ENCODE measurements at places on chromosomes 6 and 20.

- DNase-seq, result no peak
- no peaks in the 10 kb centered on the region for H3K4me1 ChIP-seq
- H3K27me3 ChIP-seq, result no peaks in the 10 kb centered on the region
- H3K36me3 ChIP-seq, result no peaks in the 10 kb centered on the region
- no peak overlapping the region for H3K4me3 ChIP-seq
Measured at GRCh38 chr6:12592634-12593033, 123.9 kb upstream of the PHACTR1 start.

DNA sequence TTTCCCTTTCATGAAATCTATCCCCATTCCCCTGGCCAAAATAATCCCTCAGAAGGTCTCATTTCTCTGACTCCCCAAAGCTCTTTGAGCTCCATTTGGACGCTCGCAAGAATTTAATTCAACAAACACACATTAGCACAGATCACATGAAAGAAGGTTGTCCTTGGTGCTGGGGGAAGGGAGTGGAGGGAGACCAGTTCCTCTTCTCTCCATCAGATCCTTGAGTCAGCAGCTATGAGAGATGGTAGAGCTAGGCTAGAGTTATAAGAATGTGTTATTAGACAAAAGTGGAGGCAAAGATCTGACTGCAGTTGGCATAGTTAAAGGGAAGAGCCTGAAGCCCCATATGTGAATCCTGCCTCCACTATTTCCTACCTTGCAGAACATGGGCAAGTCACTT, 184.2 kb upstream of the CDYL start:
- H3K27me3 ChIP-seq, result peaks cover 12% of the 10 kb centered on the region
- no peaks in the 10 kb centered on the region for H3K4me1 ChIP-seq
- H3K27ac ChIP-seq, result no peak overlapping the region
- H3K36me3 ChIP-seq, result no peaks in the 10 kb centered on the region

DNA sequence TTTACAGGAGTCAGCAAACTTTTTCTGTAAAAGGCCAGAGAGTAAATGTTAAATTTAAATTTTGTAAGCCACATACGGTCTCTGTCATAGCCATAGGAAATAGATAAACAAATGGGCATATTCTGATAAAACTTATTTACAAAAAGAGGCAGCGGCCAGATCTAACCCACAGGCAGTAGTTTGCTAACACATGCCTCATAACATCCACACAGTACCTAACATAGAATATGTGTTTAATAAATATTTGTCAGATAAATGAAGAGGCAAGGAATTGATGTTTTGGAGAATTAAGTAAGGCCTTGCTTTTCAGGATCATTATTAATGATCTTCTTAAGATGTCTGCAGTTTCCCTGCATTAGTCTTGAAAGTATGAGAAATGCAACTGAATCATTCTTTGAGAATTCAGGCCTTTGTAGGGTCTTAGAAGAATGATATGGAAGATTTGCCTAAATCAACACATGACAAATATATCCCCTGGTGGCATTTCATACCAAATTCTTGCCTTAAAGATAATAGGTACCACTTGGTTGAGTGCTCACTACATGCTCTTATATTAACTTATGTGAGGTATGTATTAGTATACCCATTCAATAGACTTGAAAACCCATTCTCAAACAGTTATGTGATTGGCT, 39.3 kb upstream of the TRAM2 start:
- peaks cover 6% of the 10 kb centered on the region for H3K4me1 ChIP-seq
- DNase-seq, result no peak
- no peaks in the 10 kb centered on the region for H3K36me3 ChIP-seq
- H3K27ac ChIP-seq, result no peak overlapping the region

GRCh38 chr6:80508885-80509630, 402.6 kb downstream of the BCKDHB start:
- no peaks in the 10 kb centered on the region for H3K27me3 ChIP-seq
- no peak overlapping the region for H3K4me3 ChIP-seq
- DNase-seq, result no peak

DNA sequence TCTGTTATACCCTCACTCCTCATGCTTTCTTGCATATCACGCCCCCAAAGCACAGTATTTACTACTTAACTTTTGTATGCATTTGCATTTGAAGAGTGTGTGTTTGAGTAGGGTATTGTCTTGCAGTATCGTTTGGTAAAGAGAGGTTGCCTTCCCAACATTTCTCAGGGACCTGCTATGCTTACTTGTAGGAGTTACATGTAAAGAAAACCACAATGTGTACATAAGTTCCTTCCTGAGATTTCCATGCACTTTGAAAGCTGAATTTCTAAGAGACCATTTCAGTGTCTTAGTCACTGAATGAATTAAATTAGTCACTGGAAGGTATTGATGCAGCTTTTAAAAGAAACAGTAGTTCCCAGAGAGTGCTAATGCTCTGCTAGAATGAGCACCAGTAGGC, 159.3 kb upstream of the LAMA2 start:
- no peak overlapping the region for H3K27ac ChIP-seq
- no peaks in the 10 kb centered on the region for H3K4me1 ChIP-seq
- H3K4me3 ChIP-seq, result no peak overlapping the region
- no peak for DNase-seq

DNA sequence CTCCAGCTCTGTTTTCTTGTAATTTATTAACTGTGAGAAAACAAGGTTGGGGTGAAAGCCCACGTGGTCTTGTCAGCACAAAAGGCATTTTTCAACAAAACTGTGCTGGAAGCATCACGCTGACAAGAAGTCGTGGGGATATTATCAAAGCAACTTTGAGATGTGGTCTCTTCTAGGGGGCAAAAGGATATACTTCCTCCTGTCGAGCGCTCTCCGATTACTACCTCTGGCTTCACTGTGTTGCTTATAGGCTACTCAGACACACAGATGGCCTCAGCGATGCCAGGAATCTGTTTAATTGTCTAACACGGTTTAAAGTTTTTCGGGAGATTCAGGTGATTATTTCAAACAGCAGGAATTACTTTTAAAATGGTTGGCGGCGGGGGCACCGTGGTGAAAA, 275.9 kb upstream of the SOX4 start:
- DNase-seq, result no peak
- no peak overlapping the region for H3K27ac ChIP-seq
- no peaks in the 10 kb centered on the region for H3K36me3 ChIP-seq
- no peaks in the 10 kb centered on the region for H3K4me1 ChIP-seq
- no peak overlapping the region for H3K4me3 ChIP-seq

- no peak overlapping the region for H3K27ac ChIP-seq
- no peak overlapping the region for H3K4me3 ChIP-seq
- no peaks in the 10 kb centered on the region for H3K4me1 ChIP-seq
- DNase-seq, result no peak
- H3K27me3 ChIP-seq, result no peaks in the 10 kb centered on the region
- no peaks in the 10 kb centered on the region for H3K36me3 ChIP-seq
Measured at GRCh38 chr6:38460186-38460585, 179.5 kb downstream of the BTBD9 start.

DNA sequence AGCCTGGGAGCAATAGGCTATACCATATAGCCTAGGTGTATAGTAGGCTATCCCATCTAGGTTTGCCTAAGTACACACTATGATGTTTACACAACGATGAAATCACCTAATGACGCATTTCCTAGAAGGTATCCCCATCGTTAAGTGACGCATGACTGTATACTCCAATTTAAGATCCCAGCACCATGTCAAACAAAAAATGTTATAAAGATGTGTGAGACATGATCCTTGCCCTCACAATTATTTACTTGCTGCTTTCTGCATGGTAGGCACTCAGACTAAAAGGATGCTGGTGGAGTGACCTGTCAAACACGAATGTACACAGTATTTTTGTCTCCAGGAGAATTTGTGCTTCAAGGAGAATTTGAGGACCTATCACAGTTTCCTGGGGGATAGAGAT, 32.3 kb downstream of the SNAP25 start:
- H3K36me3 ChIP-seq, result no peaks in the 10 kb centered on the region
- no peaks in the 10 kb centered on the region for H3K27me3 ChIP-seq
- no peak overlapping the region for H3K27ac ChIP-seq
- DNase-seq, result no peak

GRCh38 chr20:51532577-51533191, 9.8 kb downstream of the NFATC2 start:
- H3K4me3 ChIP-seq, result no peak overlapping the region
- DNase-seq, result no peak
- H3K4me1 ChIP-seq, result peaks cover 27% of the 10 kb centered on the region

DNA sequence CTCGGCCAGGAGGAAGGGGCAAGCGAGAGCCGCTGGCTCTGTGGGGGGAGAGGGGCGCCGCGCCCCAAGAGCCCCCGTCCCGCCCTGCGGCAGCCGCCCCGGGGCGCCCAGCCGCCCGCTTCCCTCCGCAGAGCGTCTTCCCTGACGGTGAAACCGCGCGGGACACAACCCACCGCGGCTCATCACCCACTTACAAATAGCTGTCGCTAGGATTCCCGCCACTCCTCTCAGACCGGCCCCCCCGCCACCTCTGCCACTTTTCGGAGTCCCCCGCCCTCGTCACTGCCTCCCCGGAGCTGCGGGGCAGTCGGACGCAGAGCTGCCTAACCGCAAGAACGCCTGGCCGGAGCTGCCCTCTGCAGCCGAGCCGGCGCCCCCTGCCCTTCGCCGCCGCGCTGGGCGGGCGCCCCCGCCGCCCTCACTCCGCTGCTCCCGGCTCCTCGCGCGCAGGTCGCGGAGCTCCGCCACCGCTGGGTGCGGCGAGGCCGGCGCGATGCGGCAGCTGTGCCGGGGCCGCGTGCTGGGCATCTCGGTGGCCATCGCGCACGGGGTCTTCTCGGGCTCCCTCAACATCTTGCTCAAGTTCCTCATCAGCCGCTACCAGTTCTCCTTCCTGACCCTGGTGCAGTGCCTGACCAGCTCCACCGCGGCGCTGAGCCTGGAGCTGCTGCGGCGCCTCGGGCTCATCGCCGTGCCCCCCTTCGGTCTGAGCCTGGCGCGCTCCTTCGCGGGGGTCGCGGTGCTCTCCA, at the start of gene SLC35D3:
SLC35D3 (plus strand) TSS at position 366 of the 749 bp plus-strand sequence; CDS start at position 494, 128 bp downstream.
- H3K36me3 ChIP-seq, result no peaks in the 10 kb centered on the region
- H3K27me3 ChIP-seq, result peaks cover 7% of the 10 kb centered on the region
- no peaks in the 10 kb centered on the region for H3K4me1 ChIP-seq

DNA sequence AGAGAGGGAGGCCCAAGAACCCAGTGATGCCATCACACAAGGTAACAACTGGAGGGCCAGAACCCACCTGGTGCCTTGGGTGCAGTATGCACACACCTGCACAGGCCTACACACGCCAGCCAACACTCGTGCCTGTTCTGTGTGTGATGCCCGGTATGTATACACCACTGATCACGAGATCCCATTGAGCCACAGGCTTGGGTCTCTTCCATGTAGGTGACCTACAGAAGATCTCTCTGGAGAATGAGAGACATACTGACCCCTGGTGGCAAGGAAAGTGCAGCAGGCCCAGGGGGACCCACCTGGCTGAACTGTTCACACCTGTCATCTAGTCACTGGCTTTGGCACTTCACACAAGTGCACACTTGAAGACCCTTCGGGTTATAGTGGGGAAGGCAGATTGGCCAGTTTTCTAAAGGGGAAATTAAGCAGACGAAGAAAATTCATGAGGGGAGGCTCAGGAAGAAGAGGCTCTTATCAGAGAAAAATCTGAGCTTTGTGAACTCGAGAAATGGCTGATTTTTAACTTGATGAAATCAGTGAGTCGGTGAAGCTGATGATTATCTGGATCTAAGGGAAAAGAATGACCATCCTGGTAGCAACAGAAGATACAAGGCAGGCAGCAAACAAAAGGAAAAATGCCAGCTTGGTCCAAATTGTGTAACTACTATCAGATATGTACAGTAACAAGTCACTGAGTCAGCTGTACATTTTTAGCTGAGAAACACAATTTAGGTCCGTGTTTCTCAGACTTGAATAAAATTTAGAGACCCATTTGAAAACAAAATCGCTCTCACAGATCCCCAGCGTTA, 69.1 kb upstream of the PBOV1 start:
- H3K36me3 ChIP-seq, result no peaks in the 10 kb centered on the region
- H3K4me1 ChIP-seq, result no peaks in the 10 kb centered on the region
- no peak overlapping the region for H3K4me3 ChIP-seq
- peak; percentile 60 for DNase-seq

DNA sequence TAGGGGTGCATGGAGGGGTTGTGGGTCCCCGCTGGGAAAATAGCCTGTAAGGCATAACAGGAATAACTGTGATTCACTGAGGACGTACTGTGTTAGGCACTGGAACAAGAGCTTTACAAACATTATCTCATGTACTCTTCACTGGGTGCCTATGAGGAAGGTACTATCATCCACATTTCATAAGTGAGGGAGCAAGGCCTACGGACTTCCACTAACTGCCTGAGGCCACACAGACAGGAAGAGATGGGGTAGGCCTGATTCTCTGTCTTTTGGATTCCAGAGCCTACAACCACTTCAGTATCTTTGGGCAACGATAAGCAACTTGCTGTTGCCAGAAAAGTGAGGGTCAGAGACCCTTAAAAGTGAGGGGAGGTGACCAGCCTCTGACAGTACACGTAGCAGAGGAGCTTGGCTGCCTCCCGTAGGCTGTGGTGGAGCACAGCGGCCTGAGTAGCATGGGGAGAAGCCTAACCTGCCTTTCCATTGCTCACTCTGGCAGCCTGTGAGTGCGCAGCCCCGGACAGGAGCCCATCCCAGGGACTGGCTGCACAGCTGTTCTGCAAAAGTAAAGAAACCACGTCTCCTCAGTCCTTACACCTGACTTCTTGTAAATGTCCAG, 30.4 kb downstream of the PSMB1 start:
- H3K4me1 ChIP-seq, result peaks cover 8% of the 10 kb centered on the region
- H3K4me3 ChIP-seq, result no peak overlapping the region
- peaks cover 8% of the 10 kb centered on the region for H3K27me3 ChIP-seq
- no peak overlapping the region for H3K27ac ChIP-seq
- H3K36me3 ChIP-seq, result no peaks in the 10 kb centered on the region

DNA sequence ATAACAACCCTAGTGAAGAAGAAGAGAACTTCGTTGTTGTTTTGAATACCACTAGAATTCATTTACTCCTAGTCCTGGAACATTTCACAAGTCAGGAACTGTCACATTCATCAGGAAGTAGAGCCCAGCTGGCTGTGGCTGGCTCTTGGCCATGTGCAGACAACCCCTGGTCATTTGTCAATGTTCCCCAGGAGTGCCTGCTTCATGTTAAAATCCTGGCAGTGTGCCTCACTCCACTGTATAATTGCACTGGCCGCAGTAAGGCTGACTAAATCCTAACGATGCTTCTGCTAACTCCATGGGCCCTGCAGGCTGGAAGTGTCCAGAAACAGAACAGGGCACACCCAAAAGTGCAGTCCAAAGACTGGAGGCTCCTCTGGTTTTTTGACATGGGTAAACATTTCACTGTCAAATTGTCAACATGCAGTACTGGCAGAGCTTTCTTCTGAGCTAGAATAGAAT, 41.5 kb upstream of the ADGRF1 start:
- no peaks in the 10 kb centered on the region for H3K36me3 ChIP-seq
- no peak overlapping the region for H3K27ac ChIP-seq
- no peak for DNase-seq
- no peaks in the 10 kb centered on the region for H3K4me1 ChIP-seq

- peak; percentile 91 for DNase-seq
- H3K27ac ChIP-seq, result peak overlapping the region; percentile 19
- no peaks in the 10 kb centered on the region for H3K36me3 ChIP-seq
- H3K4me1 ChIP-seq, result peaks cover 19% of the 10 kb centered on the region
Measured at GRCh38 chr20:44609516-44610312, 27.3 kb downstream of the PKIG start.

- H3K4me3 ChIP-seq, result no peak overlapping the region
- no peaks in the 10 kb centered on the region for H3K4me1 ChIP-seq
- no peaks in the 10 kb centered on the region for H3K27me3 ChIP-seq
- no peaks in the 10 kb centered on the region for H3K36me3 ChIP-seq
- DNase-seq, result no peak
Measured at GRCh38 chr6:93327857-93328256, 91.5 kb downstream of the EPHA7 start.

GRCh38 chr6:105985098-105985815, 100.9 kb upstream of the PRDM1 start:
- H3K4me1 ChIP-seq, result peaks cover 12% of the 10 kb centered on the region
- H3K36me3 ChIP-seq, result no peaks in the 10 kb centered on the region
- no peak overlapping the region for H3K27ac ChIP-seq
- no peak for DNase-seq

Measured in K562 (cell line).